ENCODE measurements at places on chromosomes 1 and 21.

DNA sequence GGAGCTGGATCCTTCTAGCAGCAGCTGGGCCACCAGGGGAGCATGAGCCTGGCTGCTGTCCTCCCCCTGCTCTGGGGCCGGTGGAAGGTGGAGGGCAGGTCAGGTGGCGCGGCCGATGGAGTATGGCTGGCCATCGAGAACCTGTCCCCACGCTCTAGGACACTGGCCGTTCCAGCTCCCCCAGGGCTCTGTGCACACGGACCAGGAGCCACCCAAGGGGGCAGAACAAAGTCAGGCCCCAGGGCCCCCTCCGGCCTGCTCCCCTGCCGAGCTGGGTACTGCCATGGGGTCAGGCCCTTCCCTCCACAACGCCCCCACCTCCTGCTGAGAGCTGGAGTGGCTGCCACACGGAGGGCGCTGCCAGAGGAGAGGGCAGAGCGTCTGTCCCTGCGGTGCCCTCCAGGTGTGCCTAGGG, 4.5 kb upstream of the PLCH2 start:
- no peak for DNase-seq

GRCh38 chr1:151147132-151147503, 687 bp upstream of the SEMA6C start:
- DNase-seq = no peak

GRCh38 chr1:223207293-223208066, 64.4 kb upstream of the TLR5 start:
- DNase-seq = no peak

- no peak for DNase-seq
Observed at GRCh38 chr1:225364439-225364838, 63.4 kb downstream of the LBR start.

- no peak for DNase-seq
Observed at GRCh38 chr1:228794810-228795209, 59.5 kb downstream of the RHOU start.

- no peak for DNase-seq
Observed at GRCh38 chr1:205423814-205424399, 2.1 kb upstream of the LEMD1 start.

GRCh38 chr1:1402072-1402900, 3.2 kb upstream of the CCNL2 start:
- peak; percentile 76 for DNase-seq

GRCh38 chr1:109933856-109934711, 23.4 kb downstream of the CSF1 start:
- DNase-seq = no peak

DNA sequence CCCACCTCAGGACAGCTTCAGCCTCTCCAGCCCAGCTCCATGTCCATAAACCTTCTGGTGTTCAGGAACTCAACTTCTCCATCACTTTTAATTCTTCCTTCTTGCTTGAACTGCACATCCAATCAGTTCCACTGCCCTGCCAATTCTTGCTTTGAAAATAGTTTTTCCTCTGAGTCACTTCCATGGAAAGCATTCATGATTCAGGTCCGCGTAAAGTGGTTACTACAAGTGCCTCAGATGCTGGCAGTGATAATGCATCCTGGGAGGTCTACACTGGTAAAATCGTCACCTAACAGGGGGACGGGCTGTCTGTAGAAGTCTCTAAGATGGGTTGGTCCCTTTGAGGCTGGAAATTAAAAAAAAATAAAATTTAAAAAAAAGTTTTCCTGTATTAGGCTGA, 25.9 kb upstream of the RCAN1 start:
- DNase-seq = no peak

All from BE2C (cell line).